ENCODE measurements at places on chromosomes 11 and 22.

GRCh38 chr11:12625438-12626071, 48.7 kb upstream of the TEAD1 start:
- DNase-seq = no peak

GRCh38 chr11:129732941-129733340, 82.7 kb upstream of the TMEM45B start:
- no peak for DNase-seq

DNA sequence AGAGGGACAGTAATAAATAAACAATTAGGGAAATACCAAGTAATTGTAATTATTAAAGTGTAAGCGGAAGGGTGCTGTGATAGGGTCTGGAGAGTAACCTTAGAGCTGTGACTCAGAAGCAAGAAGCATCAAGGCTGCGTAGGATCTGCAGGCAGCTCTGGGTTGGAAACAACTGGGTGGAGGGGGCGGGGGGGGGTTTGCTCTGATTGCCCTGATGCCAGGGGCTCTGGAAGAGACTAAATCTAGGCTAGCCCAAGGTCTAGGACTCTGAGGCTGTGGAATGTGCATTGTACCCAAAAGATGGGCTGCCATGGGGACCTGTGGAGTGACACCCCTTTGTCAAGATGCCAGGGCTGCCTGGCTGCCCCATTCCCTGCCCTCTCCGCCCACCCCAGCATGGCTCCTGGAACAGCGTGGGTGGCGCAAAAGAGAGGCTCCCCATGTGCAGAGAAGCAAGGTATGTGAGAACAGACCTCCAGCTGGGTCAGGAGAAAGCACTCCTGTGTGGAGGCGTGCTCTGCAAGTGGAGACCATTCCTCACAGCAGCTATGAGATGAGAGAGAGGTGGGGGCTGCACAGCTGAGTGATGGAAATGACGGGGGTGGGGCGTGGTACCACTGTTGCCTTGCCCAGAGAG, 101.1 kb upstream of the CRYBB3 start:
- no peak for DNase-seq

GRCh38 chr22:29346659-29347058, 31.2 kb upstream of the RASL10A start:
- no peak for DNase-seq

DNA sequence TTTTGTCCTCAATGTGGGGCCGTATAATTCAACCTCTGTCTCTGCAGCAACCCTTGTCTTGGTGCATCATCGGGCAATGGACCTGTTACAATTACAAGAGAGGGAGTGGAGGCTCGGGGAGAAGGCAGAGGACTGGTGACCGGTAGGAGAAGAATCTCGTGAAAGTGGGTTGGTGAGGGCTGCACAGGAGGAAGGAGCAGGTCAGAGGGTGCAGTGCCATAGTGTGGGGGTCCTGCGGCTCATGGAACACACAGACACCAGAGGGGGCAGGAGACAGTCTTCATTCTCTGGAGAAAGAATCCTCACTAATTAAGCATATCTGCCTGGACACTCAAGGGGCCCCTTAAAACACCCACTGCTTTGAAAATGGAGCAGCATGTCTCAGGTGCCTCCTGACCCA, 174.7 kb upstream of the B3GAT1 start:
- DNase-seq = no peak
